ENCODE measurements at places on chromosomes 7 and 10.

DNA sequence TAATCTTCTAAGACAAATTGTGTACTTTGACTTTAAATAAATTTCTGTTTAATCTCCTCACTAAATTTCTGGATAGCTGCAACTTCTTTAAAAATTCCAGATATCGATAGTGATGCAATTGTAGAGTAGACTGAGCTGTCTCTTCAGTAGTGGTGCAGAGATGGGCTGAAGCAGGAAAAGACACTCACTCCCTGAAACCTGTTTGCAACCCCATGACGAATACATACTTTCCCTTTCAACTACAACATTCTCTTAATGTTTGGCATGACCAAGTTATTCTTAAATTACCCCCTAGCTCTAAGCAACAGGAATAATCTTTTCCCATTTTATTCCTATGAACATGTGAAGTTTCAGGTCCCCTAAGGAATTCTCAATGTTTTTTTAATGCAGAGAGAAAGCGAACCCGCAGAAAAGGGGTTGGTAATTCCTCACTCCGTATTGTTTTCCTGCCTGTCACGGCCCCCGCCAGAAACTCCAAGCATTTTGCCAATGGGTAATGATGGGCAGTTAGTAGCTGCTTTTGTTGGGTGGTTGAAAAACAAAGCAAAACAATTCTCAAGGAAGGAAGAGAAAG lies 1.3 kb downstream of the THSD7A start:
- DNase-seq, result no peak

DNA sequence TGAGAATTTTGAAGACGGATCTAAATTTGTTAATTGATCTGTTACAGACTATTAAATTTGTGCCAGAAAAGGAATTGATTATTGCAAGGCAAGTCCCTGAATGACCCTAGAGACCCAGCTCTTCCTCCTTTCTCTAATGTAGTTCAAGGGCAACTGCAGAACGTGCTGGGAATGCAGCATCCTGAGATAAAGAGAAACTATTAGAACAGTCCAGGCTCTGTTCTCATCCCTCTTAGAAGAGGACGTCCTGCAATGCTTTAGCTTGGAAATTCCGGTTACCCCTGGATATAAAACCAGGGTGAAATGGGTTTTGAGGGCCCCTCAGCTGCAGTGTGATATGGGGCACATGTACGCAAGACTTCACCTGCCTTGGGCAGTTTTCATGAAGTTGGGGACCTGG lies 67.3 kb downstream of the PTN start:
- no peak for DNase-seq

DNA sequence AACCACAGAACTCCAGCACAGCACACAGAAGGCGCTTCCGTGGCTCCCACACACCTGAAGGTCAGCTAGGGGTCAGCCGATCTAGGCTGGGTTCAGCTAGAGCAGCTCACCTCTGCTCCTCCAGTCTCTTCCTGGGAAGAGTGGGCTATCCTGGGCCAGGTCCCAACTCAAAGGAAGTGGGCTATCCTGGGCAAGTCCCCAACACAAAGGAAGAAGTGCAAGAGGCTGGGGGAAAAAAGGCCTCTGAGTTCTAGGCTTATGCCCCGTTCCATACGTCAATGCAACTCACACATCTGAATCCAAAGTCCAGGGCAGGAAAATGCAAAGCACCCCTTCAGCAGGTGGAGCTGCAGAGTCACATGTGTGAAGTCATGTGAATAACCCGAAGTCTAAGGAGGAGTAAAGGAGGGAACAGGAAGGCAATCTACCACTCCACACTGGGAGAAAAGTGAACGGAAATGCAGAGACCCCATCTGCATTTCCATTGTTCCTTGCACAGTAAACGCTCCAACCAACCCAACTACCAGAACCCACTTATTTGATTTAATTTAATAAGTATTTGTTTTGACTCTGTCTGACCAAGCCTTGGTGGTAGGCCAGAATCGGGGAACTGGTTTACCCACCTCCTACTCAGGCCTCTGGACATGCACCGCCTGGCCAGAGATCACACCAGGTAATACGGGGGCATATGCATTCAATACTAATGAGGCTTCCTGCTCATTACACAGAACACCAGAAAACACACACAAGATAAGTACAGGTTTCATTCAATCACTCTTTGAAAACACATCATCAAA lies 95.5 kb upstream of the RNF32 start:
- no peak for DNase-seq

GRCh38 chr10:28940158-28940888 lies 263.0 kb downstream of the BAMBI start:
- no peak for DNase-seq

DNA sequence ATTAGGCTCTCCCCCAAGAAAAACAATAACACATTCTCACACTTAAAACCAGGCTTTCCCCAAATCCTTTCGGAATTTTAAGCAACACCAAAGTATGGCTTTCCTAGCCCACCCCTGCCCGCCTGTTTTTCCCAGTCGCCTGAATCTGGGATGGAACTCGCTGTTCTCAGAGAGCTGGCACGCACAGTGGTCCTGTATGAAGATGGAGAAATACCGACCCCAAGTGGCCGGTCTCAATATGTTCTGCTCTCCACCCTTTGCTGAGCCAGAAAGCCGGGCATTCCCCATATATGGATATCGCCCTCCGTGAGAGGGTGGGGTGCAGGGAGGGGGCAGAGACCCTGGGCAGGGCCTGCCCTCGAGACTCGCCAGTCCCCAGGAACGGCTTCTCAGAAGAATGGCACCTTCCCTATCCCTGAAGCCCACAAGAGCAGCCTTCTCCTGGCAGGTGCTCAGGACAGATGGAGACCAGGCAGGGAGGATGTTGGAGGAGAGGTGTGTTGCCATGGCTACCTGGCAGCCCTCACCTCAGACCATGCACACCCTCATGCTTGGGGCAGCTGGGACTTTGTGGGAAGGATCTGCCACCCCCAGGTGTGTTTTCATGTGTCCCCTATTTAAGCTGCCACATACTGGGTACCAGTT lies 3.4 kb downstream of the TACR2 start:
- peak; percentile 12 for DNase-seq

GRCh38 chr7:82109288-82109687 lies 334.3 kb downstream of the CACNA2D1 start:
- no peak for DNase-seq

DNA sequence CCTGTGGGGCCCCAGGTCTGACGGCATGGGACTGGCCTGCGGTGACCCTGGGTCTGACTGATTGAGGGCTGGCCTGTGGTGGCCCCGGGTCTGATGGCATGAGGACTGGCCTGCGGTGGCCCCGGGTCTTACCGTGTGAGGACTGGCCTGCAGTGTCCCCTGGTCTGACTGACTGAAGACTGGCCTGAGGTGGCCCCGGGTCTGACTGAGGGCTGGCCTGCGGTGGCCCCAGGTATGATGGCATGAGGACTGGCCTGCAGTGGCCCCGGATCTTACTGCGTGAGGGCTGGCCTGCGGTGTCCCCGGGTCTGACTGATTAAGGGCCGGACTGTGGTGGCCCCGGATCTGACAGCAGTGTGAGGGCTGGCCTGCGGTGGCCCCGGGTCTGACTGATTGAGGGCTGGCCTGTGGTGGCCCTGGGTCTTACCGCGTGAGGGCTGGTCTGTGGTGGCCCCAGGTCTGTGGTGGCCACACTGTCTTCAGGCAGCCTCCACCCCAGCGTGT lies 10.9 kb downstream of the JAKMIP3 start:
- no peak for DNase-seq

GRCh38 chr7:81162771-81163525 lies 244.1 kb upstream of the SEMA3C start:
- DNase-seq, result no peak

DNA sequence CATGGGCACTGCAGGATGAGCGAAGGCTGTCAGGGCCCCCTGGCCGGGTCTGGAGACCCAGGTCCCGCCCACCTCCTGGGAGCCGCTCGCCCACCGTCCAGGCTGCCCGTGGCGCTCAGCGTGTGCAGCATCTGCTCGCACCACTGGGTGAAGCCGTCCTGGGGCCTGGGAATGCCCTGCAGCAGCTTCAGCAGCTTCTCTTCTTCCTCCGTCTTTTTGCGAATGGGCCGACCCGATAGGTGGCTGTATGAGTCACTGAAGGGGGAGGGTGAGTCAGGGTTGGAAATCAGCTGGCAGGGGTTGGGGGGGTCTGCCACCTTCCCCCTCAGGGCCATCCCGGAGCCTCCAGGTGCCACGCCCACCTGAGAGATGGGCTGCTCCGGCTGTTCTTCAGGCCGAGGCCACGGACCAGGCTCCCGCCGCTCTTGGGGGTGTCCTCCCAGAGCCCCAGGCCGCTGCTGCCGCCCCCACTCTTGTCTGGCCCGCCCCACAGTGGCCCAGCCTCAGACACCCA lies 8.7 kb downstream of the GNB2 start:
- no peak for DNase-seq

GRCh38 chr10:84519235-84519634 lies 190.8 kb downstream of the CCSER2 start:
- DNase-seq, result no peak

DNA sequence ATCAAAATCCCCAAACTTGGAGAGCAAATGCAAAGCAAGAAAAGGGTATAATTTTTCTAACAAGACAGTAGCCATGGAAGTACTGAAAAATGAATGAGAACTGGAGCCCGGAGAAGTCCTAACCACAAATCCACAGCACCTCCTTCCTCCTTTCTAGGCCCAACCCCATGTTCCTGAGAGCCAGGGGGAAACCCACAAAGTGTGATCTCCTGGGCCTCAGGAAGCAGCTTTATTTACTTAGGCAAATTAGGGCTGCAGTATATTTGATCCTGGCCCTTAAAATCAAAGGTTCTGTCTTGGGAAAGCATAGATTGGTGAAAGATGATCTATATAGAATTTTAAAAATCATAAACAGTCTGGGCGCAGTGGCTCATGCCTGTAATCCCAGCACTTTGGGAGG lies 103.0 kb downstream of the DOCK4 start:
- no peak for DNase-seq

DNA sequence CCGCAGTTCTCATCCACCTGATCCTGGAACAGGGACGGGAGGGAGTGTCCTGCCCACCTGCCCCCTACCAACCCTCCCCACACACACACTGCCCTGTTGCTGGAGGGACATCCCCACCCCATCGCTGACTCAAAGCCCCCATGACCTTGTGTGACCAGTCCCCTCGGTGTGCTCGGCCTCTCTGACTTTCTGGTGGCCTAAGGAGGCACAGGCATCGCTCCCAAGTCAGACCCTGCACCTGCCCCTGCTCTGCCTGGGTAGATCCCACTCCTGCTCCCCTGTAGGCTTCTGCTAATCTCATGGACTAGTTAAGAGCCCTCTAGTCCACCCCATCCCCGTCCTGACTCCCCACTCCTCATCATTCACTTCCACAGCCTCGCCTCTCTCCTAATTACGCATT lies 58.8 kb upstream of the DOCK1 start:
- DNase-seq, result no peak

- DNase-seq, result no peak
Measured at GRCh38 chr10:24463611-24464426, 254.9 kb downstream of the KIAA1217 start.

DNA sequence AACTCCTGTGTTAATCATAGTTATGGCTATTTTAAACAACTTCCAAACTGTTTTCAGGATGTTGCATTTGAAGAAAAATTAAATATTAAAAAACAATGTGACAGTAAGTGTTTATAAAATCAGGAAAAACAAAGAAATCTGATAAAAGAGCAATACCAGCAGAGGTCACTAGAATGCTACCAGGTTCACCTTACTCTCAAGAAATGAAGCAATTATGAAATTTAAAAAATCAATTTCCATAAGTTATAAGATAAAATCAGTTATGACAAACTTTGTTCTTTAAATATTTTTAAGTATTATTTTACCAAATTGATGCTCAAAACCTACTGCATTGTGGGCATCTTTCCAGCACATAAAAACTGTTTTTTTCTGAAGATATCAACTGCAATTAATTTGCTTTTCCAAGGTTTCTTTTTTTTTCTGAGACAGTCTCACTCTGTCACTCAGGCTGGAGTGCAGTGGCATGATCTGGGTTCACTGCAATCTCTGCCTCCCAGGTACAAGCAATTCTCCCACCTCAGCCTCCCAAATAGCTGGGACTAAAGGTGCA lies 50.7 kb upstream of the RHEB start:
- no peak for DNase-seq

- DNase-seq, result no peak
Measured at GRCh38 chr10:18005781-18006456, 54.2 kb downstream of the SLC39A12 start.

GRCh38 chr10:45238896-45239295 lies 76.5 kb downstream of the OR13A1 start:
- no peak for DNase-seq

DNA sequence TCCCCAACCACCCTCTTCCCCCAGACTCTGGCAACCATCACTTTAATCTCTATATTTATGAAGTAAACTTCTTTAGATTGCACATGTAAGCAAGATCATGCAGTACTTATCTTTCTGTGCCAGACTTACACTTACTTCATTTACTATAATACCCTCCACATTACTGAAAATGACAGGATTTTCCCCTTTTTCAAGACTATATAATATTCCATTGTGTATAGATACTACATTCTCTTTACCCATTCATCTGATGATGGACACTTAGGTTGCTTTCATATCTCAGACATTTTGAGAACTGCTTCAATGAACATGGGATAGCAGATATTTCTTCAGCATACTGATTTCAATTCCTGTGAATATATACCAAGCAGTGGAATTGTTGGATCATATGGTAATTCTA lies 4.4 kb downstream of the DOCK4 start:
- DNase-seq, result no peak

DNA sequence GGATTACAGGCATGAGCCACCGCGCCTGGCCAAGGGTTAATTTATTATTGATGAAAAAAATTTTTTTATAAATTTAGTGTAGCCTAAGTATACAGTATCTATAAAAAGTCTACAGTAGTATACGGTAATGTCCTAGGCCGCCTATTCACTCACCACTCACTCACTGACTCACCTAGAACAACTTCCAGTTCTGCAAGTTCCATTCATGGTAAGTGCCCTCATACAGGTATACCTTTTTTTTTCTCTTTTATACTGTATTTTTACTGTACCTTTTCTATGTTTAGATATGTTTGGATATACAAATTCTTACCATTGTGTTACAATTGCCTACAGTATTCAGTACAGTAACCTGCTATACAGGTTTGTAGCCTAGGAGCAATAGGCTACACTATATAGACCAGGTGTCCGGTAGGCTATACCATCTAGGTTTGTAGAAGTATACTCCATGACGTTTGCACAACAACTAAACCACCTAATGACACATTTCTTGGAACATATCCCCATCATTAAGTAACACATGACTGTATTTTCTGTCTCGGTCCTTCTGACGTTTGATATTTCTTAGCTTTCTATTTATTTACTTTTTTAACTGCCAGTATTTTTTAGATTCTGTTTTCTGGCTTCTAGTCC lies 23.4 kb downstream of the IRF5 start:
- no peak for DNase-seq

- DNase-seq, result no peak
Measured at GRCh38 chr10:6061056-6061455, 1.1 kb downstream of the IL2RA start.

GRCh38 chr7:17009933-17010332 lies 128.2 kb upstream of the AGR3 start:
- DNase-seq, result no peak

- no peak for DNase-seq
Measured at GRCh38 chr10:59830601-59831259, 75.6 kb downstream of the CCDC6 start.
